ENCODE measurements at places on chromosomes 3 and 15.

GRCh38 chr3:143928541-143929255, 42.9 kb upstream of the DIPK2A start:
- DNase-seq, result no peak

- no peak for DNase-seq
Observed at GRCh38 chr15:57327985-57328471, 48.3 kb upstream of the CGNL1 start.

DNA sequence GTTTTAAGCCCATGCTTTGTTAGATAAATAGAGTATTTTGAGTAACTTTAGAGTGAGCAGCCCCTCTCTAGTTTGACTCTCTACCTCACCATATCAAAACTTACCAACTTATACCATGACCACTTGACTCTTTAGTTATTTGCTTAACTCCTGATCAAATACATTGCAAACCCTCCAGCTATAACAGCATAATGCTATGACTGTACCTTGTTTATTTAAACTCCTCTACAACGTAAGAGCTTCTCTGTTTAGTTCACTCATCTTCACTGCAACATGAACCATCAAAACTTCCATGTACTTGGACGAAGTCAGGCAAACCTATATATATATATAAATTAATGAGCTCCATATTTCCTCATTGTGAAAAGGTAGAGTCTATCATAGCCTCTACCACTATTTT, 218.2 kb downstream of the DPH6 start:
- DNase-seq, result no peak

- no peak for DNase-seq
Observed at GRCh38 chr15:80727196-80727595, 32.1 kb downstream of the ABHD17C start.

DNA sequence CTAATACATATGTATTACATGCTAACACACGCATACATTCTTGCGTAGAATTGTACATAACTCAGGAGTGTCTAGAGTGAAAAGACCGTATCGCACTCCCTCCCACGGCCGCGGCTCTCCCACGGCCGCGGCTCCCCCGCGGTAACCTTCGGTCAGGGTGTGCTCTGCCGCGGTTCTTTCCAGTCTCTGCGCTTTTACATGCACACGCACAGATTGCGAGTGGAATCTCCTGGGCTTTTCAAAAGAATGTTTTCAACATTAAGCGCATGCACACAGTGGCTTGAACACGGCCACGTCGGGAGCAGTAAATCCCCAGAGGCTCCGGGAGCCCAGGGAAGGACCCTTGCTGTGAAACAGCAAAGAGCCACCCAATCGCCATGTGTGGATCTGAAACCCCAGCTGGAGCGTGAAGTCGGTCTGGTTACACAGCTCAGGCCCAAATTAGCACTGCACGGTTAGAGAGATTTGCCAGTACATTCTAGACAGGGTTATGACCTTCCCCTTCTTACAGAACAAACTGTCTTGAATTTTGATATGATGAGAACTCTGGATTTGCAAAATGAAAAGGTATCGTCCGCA, 805 bp upstream of the RGMA start:
- no peak for DNase-seq

GRCh38 chr3:88589138-88589537, 439.4 kb downstream of the C3orf38 start:
- no peak for DNase-seq

- no peak for DNase-seq
Observed at GRCh38 chr15:70149667-70150404, 52.1 kb upstream of the TLE3 start.

DNA sequence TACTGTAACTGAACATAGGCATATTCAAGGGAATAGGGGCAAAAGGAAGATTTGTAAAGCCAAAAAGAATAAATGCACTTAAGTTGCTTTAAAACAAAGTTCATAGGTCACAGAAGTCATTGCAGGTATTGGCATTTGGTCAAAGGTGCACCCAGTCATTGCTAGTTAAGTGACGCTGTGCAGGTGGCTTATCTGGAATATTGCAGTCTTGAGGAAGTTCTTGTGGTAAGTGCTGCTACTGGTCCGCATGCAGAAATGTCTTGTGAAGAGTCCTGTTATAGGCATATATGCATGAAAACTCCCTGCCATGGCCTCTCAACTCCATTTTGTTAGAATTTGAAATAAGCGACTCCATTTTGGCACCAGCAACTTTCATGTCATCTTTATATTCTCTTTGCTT, 293.1 kb downstream of the GBE1 start:
- DNase-seq, result no peak

- no peak for DNase-seq
Observed at GRCh38 chr3:197498499-197499241, 57.1 kb downstream of the BDH1 start.

- no peak for DNase-seq
Observed at GRCh38 chr15:41207687-41208448, 22.7 kb downstream of the EXD1 start.

DNA sequence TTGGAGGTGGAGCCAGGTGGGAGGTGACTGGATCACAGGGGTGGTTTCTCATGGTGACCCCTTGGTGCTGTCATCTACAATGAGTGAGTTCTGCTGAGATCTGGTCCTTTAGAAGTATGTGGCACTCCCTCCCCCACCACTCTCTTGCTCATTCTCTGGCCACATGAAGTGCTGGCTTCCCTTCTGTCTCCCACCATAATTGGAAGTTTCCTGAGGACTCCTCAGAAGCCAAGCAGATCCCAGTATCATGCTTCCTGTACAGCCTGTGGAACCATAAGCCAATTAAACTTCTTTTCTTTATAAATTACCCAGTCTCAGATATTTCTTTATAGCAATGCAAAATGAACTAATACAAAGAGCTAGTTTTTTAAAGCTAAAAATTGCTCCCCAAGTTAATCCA, 54.7 kb downstream of the SLC41A3 start:
- DNase-seq, result no peak

GRCh38 chr3:126316501-126316939, 40.7 kb downstream of the KLF15 start:
- no peak for DNase-seq

- no peak for DNase-seq
Observed at GRCh38 chr3:163368168-163368567, 1710.1 kb downstream of the SI start.

DNA sequence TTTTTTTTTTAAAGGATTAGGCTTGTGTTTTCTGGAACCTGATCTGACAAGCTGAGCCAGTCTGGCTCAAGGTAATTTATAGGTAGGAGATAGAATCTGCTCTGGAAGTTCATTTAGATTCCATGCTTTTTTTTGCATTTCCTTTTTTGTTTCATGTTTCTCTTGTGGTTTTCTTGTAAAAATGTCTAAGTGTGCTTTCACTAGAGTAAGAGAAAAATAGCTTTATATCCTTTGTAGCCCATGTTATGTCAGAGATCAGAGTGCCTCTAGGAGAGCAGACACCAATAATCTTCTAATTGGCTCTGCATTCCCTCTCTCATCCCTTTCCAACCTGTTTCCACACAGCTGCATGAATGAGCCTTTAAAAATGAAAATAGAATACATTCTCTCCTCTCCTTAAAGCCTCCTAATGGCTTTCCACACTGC, 389.8 kb upstream of the KCNMB2 start:
- no peak for DNase-seq

DNA sequence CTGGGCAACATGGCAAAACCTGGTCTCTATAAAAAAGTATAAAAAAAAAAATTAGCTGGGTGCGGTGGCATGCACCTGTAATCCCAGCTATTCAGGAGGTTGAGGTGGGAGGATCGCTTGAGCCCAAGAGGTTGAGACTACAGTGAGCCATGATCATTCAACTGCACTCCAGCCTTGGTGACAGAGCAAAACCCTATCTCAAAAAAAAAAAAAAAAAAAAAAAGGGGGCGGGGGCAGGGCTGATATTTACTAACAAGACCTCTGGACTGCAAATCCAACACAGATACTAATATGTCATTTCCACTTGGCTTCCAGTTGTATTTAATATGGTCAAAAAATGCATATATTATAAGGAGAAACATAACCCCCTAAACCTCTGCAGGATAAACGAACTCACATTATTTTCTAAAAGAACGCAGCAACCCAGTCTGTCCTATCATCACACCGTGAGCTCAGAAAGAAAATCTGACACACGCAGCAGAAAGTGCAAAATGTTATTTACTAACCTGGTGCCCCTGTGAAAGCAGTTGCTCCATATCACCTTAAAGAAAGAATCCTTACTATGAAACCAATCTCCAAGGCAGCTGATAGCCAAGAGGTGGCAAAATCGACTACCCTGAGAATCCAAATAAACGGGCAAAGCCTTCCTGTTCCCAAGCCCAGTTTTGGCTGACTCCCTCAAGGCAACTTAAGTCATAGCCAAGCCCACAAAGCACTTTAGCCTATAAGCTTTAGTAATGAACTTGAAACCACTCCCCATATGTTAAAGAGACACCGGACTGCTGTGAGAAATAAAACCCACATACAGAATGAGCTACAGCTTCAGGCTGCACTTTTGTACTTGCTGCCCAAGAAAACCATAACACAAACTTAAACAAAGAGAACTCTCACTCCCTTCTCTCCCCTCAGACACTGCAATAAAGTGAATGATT, 39.3 kb downstream of the PLD1 start:
- no peak for DNase-seq

- DNase-seq, result no peak
Observed at GRCh38 chr15:56734013-56734635, 815 bp upstream of the ZNF280D start.

DNA sequence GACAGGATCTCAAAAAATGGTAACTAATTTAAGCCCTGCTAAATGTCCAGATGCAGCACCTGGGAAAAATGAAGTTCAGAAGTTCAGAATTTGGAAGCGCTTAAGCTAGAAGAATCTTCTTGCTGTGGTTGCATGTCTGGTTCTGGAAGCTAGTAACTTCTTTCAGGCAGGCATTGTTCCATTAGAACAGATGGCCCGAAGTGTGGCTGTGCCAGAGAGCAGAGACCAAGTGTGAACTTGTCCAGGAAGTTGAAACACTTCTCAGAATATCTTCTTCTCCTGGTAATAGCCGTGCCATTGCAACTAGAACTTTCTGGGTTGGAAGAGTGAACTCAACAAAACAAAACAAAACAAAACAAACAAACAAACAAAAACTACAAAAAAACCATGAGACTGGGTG, 80.0 kb downstream of the MITF start:
- no peak for DNase-seq

- no peak for DNase-seq
Observed at GRCh38 chr3:150314248-150315004, 93.7 kb upstream of the TSC22D2 start.

- no peak for DNase-seq
Observed at GRCh38 chr3:119647843-119648575, 12.4 kb downstream of the POPDC2 start.

- no peak for DNase-seq
Observed at GRCh38 chr3:184822654-184823053, 10.7 kb downstream of the VPS8 start.

DNA sequence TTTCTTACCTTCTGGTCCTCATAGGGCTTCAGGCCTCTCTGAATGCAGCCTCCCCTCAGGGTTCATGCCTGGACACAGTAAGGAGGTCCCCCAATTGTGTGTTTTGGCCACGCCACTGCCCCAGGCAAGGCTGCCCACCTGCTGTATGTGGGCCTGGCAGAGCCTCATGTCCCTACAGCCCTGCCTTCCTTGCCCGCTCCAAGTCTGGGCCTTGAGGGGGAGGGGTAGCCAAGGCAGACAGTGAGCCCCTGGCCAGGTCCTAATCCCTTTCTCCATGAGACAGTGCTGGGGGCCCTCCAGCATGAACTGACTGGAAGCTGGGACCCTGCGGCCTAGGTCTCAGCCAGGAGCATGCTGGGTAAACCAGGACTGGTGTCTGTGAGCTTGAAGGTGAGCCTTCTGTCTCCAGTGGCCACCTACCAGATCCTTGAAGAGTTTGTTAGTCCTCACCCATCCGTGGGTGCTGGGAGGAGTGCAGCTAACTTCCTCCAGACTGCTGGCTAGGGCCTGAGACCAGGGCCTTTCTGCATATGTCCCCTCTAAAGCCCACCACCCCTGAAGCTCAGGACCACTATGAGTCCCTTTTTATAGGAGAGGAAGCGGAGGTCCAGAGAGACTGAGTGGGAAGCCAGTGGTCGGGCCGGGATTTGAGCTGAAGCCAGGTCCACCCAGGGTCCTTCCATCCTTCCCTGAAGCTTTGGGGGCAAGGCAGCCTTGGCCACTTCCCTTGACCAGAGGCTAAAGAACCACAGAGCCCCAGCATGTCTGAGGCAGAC, 8.7 kb downstream of the ZBTB47 start:
- no peak for DNase-seq

DNA sequence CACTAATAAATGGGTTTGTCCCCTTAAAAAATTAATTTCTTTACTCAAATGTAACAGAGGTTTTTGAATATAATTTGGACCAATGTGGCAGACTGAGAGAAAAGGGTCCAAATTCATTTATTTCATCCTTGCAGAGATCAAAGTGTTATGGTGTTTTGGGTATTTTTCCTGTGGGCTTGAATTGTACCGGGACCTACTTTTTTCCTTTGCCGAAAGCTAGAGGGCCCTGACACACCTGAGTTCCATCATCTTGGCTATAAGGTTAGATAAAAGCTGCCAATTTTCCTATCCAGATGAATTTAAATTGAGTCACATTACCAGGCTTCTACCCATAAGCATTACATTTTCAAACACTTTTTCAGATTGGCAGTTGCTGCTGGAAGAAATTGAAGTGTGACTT, 908 bp downstream of the CCNB2 start:
- no peak for DNase-seq

GRCh38 chr3:119350114-119350513, 55.9 kb downstream of the ARHGAP31 start:
- no peak for DNase-seq

- no peak for DNase-seq
Observed at GRCh38 chr3:18370672-18371071, 54.5 kb downstream of the SATB1 start.

DNA sequence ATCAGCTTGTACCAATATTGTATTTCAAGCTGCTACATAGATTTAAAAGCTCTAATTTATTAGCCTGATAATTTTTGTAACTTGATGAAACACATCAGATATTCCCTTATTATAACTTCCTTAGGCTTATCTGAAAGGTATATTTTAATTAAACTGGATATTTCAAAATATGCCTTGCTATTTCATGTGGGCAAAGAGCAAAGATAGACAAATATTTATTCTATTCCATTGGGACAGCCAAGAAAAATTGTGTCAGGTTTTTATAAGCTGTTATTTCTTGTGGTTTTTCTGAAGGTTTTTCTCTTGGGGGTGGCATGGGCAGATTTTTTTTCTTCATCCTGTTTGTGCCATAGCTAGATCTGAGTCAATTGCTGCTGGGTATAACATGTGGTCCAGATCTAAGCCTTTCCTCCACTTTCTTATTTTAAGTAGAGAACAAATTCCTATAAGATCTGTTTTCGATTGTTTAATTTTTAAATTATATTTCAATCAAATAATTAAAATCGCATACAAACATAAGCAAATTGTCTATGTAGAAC, 249.5 kb downstream of the NAALADL2 start:
- DNase-seq, result no peak
